ENCODE measurements at places on chromosomes 7 and 10.

- no peak for DNase-seq
Measured at GRCh38 chr10:62794306-62794705, 10.2 kb upstream of the ADO start.

- DNase-seq, result no peak
Measured at GRCh38 chr7:48028938-48029337, at the start of gene SUN3. Gene SUN3, minus strand, starts transcription at chr7:48029107. Its CDS starts 169 bp downstream, at chr7:48028938.

DNA sequence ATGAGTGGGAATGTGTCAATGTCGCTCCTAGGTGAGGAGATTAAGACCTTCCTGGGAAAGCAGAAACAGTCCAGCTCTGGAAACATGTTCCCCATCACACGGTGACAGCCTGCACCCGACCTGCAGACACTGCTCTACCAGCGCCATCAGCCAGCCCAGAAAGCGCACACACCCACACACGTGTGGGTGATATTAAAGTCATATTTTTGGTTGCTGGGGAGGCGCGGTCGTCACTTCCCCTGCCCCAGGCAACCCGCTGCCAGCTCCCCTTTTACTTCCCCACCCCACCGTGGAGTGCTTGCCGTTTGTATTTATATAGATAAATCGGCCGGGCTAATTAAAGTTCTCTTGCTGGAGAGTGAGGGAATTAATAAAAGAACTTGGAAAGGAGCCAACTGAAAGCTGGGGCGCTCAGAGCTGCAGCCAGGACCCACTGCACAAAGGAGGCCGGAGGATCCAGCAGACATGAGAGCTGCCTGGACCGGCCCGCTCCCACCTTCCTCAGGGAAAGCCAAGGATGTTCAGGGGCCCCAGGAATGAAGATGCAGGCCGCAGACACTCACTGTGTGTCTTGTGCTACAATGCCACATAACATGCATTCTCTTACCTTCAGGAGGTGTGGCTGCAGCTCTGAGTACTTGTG lies 145.2 kb upstream of the UNC5B start:
- DNase-seq, result no peak

- DNase-seq, result no peak
Measured at GRCh38 chr7:77393954-77394353, 22.2 kb downstream of the GSAP start.

GRCh38 chr7:32167256-32167655 lies 97.0 kb upstream of the PDE1C start:
- no peak for DNase-seq

GRCh38 chr7:100864263-100864845 lies 2.8 kb upstream of the TRIP6 start:
- DNase-seq, result no peak

DNA sequence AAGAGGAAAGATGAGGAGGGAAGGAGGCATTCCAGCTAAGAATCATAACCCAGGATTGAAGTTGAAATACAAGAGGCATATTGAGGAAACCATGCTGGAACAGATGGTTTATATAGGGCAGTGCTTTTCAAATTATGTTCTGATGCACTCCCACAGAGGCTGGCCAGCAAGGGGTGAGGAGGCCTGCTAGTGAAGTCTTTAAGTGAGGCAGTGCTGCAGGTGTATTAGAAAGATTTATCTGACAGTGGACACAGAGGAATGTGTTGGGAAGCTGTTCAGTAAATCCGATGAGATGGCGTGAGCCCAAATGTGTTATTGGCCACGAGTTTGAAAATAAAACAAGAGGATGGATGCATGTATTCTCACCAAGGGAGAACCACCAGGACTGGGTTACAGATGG lies 28.6 kb downstream of the REEP3 start:
- DNase-seq, result no peak

- no peak for DNase-seq
Measured at GRCh38 chr7:23121165-23121564, 15.6 kb downstream of the KLHL7 start.

Data from NCI-H2081 treated with DMSO at 0.1 percent for 48 hours (cell line).